ENCODE measurements at places on chromosomes 6 and 20. TPM values are rescaled to one million over a fixed set of nuclear protein-coding genes. Genes with fewer than 3 reads are reported as not detected.

Gene EDN1
- total RNA-seq = 0.20 TPM

Gene KCNB1
- not detected for total RNA-seq

Gene CD109
- 0.43 TPM for total RNA-seq

Gene DLL1
- 0.12 TPM for total RNA-seq

Gene ZNF184
- 8.6 TPM for total RNA-seq

Gene MEP1A
- total RNA-seq = not detected

Gene C6orf163
- 3.4 TPM for total RNA-seq

Gene SLC17A3
- total RNA-seq = not detected

Gene KIAA0408
- total RNA-seq = 0.67 TPM

Gene PRELID3B
- total RNA-seq = 89.0 TPM

Gene ALDH5A1
- total RNA-seq = 3.1 TPM

Gene SYCP2
- total RNA-seq = 4.4 TPM

Gene SLC17A1
- total RNA-seq = not detected

Gene EPHA7
- total RNA-seq = not detected

Gene HLA-DQB1
- total RNA-seq = 21.0 TPM
